Astrocyte of the spinal cord (primary cell): ENCODE measurements at places on chromosomes 13 and 19.

DNA sequence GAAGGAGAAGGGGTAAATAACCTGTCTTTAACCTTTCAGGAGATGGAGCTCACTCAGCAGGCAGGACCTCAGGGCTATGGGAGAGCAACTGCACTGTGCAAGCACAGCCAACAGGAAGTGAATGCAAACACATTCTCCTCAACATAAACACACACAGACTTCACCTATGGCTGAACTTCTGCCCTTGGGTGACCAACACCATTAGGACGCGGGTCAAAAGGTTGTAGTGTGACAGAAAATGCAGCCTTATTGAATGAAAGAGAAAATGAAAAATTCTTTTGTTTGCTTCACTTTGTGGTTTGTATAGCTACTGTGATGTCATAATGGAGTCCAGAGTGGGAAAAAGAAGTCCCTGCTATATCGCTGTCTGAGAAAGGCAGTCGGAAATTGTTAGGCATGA, 323.0 kb downstream of the NDFIP2 start:
- no peak for DNase-seq

DNA sequence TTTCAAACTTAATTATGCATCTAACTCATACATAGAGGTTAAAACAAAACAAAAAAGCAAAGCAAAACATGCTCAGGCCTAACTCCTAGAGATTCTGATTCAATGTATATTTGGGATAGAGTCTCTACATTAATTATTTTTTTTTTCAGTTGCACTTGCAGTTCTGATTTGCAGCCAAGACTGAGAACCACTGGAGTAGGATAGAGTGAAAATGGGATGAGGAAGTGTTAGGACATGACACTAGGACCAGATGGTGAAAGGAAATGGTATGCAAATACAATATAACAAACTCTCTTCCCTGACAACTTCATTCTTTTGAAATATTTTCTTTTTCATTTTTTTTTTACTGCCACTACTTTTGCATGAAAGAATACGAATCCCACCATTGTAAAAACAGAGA, 1.8 kb downstream of the CCDC122 start:
- DNase-seq = no peak

GRCh38 chr19:45070861-45071544, 5.3 kb downstream of the ZNF296 start:
- DNase-seq = no peak

DNA sequence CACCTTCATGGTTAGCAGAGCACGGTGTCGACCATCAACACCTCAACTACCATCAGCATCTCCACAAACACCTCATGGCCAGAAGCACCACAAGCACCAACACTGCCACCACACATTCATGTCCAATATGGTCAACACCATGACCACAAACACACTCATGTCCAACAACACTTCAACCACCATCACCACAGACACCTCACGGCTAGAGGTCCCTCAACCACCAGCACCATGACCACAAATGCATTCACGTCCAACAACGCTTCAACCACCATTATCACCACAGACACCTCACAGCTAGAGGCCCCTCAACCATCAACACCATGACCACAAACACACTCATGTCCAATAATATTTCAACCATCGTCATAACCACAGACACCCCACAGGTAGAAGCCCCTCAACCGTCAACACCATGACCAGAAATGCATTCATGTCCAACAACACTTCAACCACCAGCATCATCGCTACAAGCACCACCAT, 10.2 kb downstream of the TRAPPC5 start:
- DNase-seq = no peak

GRCh38 chr13:24112791-24113190, 47.7 kb upstream of the SPATA13 start:
- peak; percentile 63 for DNase-seq

DNA sequence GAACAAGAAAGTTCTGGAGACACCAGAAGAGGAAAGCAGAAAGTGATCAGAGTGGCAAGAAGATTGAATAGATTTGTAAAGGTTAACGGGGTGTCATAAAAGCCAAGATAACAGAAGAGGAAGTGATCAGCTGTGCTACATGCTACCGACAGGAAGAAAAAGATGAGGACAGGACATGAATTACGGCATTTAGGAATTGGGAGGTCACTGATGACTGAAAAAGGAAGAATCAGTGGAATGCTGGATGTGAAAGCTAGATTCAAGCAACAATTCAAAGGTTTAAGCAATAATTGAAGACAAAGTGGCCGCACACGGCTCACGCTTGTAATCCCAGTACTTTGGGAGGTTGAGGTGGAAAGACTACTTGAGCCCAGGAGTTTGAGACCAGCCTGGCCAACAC, 15.1 kb downstream of the ZNF160 start:
- DNase-seq = no peak

DNA sequence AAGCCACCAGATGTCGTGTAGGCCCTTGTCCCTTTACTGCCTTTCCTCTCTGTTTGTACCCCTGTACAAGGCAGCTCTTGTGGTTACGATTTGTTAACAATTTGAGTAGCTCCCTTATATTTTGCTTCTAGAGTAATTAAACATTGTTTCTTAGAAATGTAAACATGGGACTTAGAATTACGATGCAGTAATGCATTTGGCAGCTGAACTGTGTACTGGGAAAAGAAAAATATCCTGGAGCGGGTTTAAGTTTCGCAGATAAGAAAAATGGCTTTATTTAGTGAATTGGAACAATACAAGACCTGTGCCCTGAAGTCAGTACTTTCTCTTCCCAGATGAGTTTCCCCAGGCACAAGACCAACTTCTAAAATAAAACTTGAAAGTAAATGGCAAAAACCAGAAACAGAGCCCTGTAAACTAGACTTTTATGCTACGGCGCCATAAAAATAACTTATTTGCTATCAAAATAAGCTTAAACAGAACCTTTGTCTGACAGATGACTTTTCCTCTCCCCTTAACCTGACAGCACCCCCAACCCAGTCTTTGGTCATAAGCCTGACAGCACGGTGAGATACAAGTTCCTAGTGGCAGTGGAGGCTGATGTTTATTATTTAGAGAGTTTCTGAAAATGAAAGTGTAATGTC, 63.0 kb downstream of the LRCH1 start:
- no peak for DNase-seq

DNA sequence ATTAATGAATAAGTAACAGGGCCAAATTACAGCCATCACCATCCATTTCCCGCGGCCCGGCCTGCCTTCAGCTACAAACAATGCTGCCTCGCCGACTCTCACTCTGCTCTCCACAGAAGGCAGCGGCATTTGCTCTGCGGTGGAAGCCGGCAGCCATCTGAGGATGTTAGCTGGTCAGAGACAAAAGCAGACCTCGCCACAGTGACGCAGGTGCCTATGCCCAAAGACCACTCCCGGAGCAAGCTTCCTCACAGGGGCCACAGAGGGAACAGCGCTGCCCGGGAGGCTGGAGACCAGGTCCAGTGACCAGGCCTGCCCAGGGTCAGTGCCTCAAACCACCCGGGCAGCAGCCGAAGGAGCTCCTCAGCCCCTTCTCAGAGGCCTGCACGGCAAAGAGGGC, 16.4 kb downstream of the PEPD start:
- DNase-seq = peak; percentile 20
